ENCODE measurements at places on chromosomes 1 and 21.

DNA sequence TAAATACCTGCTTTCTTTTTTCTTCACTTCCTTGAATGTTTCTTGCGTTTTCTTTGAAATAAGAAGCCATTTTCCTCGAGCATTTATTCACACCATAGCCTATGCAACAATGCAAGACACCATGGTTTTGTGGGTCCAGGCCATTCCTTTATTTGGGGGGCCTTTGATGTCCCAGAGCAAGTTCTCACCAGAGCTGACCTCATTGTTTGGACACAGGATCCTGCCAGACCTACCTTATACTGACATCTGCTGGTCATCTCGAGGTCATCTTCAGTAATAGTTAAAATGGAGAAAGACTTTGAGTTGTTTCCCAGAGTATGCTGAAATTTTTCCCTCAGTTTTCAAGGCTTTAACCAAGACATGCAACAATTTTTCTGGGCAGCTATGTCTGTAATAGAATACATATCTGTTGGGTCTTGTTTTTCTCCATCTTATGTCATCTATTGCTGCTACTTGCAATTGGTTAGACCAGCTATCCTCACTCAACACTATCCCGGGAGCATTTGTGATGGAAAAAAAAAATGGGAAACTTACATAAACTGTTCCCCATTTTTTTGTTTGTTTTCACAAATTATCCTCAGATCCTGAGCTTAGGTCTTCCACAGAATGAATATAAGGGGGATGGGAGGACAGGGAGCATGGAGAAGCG is 34.0 kb upstream of the BACE2 start:
- DNase-seq, result peak; percentile 52

- DNase-seq, result peak; percentile 82
Measured at GRCh38 chr21:36756527-36756926, 57.6 kb downstream of the SIM2 start.

GRCh38 chr1:96080925-96081324 is 640.7 kb upstream of the PTBP2 start:
- no peak for DNase-seq

- DNase-seq, result no peak
Measured at GRCh38 chr1:151949371-151950193, 40.3 kb upstream of the THEM4 start.

DNA sequence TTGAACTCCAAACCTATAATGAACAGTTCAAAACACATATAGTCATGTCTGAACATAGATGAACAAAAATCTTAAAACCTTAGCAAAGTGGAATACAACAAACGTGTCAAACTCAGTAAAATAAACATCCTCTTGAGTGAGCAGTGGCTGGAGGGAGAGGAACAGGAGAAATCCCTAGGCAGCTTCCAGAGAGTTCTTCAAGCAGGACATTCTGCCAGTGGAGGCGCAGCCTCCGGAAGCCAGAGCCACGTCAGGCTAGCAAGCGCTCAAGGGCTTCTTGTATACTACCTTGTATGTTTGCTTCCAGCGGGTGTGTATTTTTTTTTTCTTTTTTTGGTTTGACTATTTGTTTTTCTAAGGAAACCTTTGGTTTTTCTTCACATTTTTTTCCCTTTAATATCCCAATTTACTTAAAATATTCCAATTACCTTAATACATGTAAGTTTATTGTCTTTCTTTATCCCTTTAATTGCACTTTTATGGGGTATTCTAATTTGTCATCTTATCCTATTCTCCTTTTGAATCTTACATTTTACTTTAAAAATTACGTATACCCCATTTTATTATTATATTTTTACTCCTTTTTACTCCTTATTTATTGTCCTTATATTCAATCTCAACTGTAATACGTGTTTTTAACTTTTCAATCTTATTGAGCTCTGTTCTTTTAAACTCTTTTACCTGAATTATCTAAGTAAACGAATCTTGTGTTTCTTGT is 42.0 kb downstream of the COLGALT2 start:
- DNase-seq, result no peak

- DNase-seq, result no peak
Measured at GRCh38 chr1:8847990-8848389, 30.5 kb downstream of the ENO1 start.

- no peak for DNase-seq
Measured at GRCh38 chr1:7510389-7510931, 260.6 kb upstream of the VAMP3 start.

DNA sequence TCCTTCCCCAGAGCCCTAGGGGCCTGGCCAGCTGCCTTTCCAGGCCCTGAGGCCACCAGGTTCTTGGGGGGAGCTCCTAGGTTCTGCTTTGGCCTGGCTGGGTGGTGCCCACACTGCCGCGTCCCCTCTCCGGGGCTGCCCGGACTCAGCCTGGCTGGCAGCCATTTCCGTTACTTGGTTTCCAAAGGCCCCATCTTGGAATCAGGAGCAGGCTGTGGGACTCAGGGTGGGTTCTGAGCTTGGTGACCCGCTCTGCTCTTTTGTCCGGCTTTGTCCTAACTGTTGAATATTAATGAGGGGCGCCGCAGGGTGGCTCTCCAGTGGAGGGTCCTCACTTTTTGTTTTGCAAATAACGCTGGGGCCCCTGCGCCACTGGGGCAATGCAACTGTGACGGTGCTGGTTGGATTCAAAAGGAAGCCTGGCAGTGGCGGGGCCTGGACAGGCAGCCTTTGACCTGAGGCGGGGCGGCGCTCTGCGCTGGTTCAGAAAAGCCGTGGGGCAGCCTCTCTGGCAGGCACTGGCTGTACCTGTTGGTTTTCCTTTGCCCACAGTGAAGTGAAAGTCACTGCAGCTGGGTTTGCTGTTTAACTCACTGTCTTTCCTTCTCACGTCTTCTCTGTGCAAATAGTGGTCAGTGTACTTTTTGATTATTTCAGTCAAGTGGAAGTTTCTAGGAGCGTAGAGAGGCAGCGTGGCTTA is 20.2 kb downstream of the SKI start:
- DNase-seq, result peak; percentile 43

DNA sequence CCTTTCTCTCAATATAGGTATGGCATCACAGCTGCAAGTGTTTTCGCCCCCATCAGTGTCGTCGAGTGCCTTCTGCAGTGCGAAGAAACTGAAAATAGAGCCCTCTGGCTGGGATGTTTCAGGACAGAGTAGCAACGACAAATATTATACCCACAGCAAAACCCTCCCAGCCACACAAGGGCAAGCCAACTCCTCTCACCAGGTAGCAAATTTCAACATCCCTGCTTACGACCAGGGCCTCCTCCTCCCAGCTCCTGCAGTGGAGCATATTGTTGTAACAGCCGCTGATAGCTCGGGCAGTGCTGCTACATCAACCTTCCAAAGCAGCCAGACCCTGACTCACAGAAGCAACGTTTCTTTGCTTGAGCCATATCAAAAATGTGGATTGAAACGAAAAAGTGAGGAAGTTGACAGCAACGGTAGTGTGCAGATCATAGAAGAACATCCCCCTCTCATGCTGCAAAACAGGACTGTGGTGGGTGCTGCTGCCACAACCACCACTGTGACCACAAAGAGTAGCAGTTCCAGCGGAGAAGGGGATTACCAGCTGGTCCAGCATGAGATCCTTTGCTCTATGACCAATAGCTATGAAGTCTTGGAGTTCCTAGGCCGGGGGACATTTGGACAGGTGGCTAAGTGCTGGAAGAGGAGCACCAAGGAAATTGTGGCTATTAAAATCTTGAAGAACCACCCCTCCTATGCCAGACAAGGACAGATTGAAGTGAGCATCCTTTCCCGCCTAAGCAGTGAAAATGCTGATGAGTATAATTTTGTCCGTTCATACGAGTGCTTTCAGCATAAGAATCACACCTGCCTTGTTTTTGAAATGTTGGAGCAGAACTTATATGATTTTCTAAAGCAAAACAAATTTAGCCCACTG is 11.5 kb downstream of the HIPK1 start:
- no peak for DNase-seq

GRCh38 chr1:30571380-30571779 is 152.0 kb downstream of the MATN1 start:
- DNase-seq, result no peak

DNA sequence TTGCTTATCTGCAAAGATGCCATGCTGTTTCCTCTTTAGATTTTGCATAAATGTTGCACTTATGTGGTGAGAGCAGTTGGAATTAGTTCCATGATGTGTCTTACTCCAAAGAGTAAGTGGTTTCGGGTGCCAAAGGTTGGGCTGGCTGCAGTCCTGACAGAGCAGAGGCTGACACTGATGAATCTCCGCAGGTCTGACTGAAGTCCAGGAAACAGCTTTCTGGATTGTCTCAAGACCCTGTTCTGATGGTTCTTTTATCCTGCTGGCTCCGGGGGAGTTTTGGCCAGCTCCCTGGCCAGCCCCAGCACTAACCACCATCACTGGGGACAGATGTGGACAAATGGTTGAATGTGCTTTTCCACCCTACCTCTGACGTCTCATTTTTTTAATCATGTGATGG is 207.2 kb upstream of the KIAA0040 start:
- no peak for DNase-seq

DNA sequence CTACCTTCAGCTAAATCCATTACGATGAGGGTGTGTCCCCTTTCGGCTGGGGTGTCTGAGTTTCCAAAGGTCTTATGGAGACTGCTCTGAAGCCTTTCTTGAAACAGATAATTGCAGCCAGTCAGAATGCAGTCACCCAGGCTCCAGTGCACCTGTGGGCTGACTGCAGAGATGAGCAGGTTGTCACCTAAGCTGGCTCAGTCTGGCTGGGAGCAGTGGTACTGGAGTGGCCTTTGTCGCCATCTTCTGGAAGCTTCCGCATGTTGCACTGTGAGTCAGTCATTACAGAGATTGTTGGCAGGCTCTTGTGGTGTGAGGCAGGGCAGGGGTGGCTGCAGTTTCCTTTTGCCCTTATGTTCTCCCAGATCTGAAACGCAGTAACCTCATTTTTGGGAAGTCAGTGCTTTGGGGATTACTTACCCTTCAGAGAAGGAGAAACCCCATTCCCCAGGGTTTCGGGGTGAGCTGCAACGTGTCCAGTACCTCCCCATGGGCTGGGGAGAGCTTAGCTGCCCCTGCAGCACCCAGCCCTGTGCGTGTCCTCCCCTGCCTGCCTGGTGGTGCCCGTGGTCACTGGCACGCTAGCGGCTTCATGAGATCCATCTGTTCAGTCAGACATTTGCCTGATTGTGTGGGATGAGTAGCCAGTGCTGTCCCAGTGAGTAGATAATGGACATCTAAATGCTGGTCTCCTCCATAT is 48.0 kb downstream of the SMYD2 start:
- peak; percentile 85 for DNase-seq
